T-cell (primary cell): ENCODE measurements at places on chromosomes 13 and 19.

GRCh38 chr13:41053384-41053826 lies 7.9 kb upstream of the WBP4 start:
- no peak overlapping the region for H3K27ac ChIP-seq
- no peaks in the 10 kb centered on the region for H3K36me3 ChIP-seq
- no peaks in the 10 kb centered on the region for H3K27me3 ChIP-seq

GRCh38 chr13:91668866-91669495 lies 270.6 kb downstream of the GPC5 start:
- H3K4me1 ChIP-seq, result no peaks in the 10 kb centered on the region
- H3K36me3 ChIP-seq, result no peaks in the 10 kb centered on the region

DNA sequence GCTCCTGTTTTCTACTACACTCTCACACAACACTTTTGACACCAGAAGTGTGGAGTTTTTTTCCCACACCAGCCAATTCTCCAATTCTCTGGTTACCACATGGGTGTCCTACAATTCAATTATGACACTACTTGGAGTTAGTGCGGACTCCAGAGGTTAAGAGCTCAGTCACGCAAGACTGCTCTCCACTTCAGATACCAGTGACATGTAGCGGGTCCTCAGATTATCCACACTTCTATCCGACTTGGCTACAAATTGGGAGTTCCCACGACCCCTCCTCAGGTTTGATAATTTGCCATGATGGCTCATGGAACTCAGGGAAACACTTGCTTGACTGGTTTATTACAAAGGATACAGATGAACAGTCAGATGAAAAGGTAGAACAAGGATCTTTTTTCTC lies 32.9 kb downstream of the PAN3 start:
- H3K36me3 ChIP-seq, result peaks cover 10% of the 10 kb centered on the region
- H3K4me1 ChIP-seq, result peaks cover 16% of the 10 kb centered on the region
- no peak overlapping the region for H3K4me3 ChIP-seq
- no peaks in the 10 kb centered on the region for H3K27me3 ChIP-seq
- no peak for DNase-seq
- H3K27ac ChIP-seq, result no peak overlapping the region

DNA sequence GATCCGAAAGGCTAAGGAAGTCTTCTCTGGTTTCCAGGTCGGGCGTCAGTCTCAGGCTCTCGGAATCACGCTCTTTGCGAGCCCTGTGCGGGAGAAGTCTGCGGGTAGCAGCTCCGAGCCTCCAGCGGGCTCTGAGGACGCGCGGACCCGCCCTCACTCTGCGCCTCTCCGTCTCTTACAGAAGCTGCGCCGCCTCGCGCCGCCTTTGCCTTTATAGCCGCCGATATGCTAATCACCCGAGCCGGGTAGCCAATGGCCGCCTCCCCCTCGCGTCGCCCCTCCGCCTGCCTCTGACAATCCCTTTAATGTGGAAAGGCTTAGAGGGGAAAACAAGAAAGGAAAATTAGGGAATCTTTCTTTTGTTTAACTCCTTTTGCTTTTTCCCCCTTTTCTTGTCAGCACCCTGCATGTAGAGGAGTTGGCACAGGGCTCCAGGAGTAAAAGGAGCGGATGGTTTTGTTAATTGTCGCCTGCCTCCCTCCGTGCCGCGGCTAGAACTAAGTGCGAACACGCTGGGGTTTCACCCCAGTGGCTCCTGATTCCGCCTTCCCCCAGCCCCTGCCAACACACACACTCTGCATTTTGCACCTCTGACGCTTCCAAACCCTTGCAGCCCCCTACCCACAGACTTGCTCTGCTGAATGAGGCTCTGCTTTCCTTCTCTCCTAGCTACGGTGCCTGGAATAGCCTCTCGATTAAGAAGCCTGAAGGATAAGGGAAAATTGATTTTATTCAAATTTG lies at the start of gene PCDH8:
Gene PCDH8, minus strand, starts transcription at position 186 of the 741 bp plus-strand sequence. CDS start 204 bp downstream, outside the sequence.
- peaks cover 18% of the 10 kb centered on the region for H3K4me1 ChIP-seq
- H3K36me3 ChIP-seq, result no peaks in the 10 kb centered on the region
- DNase-seq, result no peak
- H3K4me3 ChIP-seq, result no peak within 1 kb of the TSS
- no peak within 1 kb of the TSS for H3K27ac ChIP-seq
- peaks cover 21% of the 10 kb centered on the region for H3K27me3 ChIP-seq

- no peak overlapping the region for H3K4me3 ChIP-seq
- H3K36me3 ChIP-seq, result no peaks in the 10 kb centered on the region
- no peaks in the 10 kb centered on the region for H3K27me3 ChIP-seq
- no peak for DNase-seq
- H3K27ac ChIP-seq, result no peak overlapping the region
Observed at GRCh38 chr13:30792285-30793000, 57.1 kb downstream of the ALOX5AP start.

DNA sequence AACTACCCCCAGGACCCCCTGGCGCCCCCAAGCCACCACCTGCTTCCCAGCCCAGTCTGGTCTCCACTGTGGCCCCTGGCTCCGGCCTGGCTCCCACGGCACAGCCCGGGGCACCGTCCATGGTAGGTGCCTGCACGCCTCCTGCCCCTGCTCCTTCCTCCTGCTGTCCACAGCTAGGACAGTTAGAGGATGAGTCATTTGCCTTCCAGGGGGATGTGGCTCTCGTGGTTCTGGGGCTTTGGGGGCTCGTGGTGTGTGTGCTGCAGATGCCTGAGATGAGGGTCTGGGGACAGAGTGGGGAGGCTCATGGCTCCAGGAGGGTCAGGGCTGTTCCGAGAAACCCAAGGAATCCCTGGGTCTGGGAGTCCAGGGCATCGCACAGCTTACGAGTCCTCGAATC lies 12.7 kb downstream of the MED25 start:
- DNase-seq, result no peak
- H3K4me1 ChIP-seq, result no peaks in the 10 kb centered on the region
- H3K4me3 ChIP-seq, result no peak overlapping the region

GRCh38 chr19:40539070-40539469 lies 37.6 kb upstream of the SHKBP1 start:
- no peak for DNase-seq
- no peaks in the 10 kb centered on the region for H3K36me3 ChIP-seq
- no peaks in the 10 kb centered on the region for H3K4me1 ChIP-seq
- H3K4me3 ChIP-seq, result no peak overlapping the region

DNA sequence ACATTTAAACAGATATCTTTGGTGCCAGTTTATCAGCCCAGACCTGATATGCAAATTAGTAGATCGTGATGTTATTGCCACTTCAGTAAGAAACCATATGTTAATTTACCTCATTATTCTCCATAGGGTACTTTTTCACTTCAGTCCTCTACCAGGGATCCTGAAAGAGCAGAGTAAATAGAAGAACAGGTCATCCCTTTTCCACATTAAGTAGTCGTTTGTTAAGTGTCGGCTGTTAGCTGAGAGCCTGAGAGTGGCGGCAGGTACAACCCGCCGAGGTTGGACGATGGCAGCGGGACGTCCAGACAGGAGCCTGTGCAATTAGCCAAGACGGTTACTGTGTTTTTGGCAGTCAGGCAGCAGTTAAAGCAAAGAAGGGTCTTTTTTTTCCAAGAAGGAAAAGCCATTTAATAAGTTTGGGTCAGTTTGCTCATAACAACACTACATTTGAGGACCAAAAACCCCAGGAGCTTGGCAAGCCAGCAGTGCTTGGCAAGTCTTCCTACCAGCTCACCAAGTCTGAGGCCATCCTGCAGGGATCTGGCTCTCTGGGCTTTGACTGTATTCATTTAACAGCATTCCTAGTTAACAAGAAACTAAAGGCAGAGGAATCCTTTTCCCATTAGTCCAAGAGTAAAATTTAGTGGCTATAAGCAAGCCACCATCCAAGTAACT lies 231.8 kb downstream of the SHISA2 start:
- H3K4me1 ChIP-seq, result no peaks in the 10 kb centered on the region
- H3K27ac ChIP-seq, result no peak overlapping the region
- no peak overlapping the region for H3K4me3 ChIP-seq
- DNase-seq, result no peak

- no peaks in the 10 kb centered on the region for H3K27me3 ChIP-seq
- no peak overlapping the region for H3K27ac ChIP-seq
- H3K4me3 ChIP-seq, result no peak overlapping the region
- H3K4me1 ChIP-seq, result peaks cover 18% of the 10 kb centered on the region
- peaks cover 3% of the 10 kb centered on the region for H3K36me3 ChIP-seq
Observed at GRCh38 chr13:30355384-30355699, 48.0 kb upstream of the KATNAL1 start.

DNA sequence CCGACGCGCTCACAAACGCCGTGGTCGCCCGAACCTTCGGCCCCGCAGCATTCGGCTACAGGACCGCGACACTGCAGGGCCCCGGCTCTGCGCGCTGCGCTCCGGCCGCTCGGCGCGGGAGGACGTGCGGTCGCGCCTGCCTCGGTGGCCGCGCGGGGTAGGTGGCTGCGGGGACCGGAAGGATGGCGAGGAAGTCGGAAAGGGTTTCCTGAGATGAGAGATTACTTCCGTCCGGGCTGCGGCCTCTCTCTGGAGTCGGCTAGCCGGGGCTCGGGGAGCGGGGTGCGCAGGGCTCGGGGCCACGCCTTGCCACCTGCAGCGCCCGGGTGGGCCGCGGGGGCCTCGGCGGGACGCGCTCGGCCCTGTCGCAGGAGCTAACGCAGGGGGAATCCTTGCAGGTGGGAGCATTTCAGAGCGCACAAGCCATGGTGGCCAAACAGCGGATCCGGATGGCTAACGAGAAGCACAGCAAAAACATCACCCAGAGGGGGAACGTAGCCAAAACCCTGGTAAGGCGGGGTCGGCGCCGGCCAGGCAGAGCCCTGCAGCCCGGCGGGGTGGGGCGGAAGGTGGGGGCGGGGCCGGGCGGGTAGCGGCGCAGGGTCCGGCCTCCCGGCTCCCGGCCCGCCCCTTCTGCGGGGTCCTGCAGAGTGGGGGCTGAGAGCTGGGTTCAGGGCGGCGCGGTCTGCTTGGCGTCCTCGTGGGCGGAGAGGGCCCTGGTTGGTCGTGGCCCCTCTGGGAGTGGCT lies at the start of gene SERP2:
Gene SERP2, plus strand, starts transcription at position 224 of the 747 bp plus-strand sequence. Its CDS starts 202 bp downstream, at position 426.
- H3K36me3 ChIP-seq, result no peaks in the 10 kb centered on the region
- H3K27me3 ChIP-seq, result peaks cover 23% of the 10 kb centered on the region
- H3K27ac ChIP-seq, result no peak within 1 kb of the TSS
- no peak within 1 kb of the TSS for H3K4me3 ChIP-seq
- no peak for DNase-seq

GRCh38 chr13:37657134-37657533 lies 58.6 kb upstream of the POSTN start:
- no peak overlapping the region for H3K4me3 ChIP-seq
- no peak for DNase-seq
- no peak overlapping the region for H3K27ac ChIP-seq
- no peaks in the 10 kb centered on the region for H3K36me3 ChIP-seq
- no peaks in the 10 kb centered on the region for H3K27me3 ChIP-seq

DNA sequence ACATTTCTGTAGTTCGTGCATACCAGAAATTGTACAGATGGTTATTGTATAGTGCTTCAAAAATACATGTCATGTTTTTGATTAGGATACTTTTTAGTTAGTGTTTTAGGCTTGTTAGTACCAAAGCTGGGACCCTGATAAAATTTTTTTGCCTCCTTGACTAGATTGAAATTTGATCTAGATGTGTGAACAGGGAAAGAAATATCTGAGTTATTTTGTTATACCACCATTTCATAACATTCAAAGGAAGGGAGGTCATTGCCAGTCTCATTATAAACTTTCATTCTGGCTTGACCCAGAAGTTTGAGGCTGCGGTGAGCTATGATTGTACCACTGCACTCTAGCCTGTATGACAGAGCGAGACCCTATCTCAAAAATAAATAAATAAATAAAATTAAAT lies 9.0 kb downstream of the LMO7 start:
- no peaks in the 10 kb centered on the region for H3K36me3 ChIP-seq
- DNase-seq, result no peak
- no peak overlapping the region for H3K4me3 ChIP-seq

DNA sequence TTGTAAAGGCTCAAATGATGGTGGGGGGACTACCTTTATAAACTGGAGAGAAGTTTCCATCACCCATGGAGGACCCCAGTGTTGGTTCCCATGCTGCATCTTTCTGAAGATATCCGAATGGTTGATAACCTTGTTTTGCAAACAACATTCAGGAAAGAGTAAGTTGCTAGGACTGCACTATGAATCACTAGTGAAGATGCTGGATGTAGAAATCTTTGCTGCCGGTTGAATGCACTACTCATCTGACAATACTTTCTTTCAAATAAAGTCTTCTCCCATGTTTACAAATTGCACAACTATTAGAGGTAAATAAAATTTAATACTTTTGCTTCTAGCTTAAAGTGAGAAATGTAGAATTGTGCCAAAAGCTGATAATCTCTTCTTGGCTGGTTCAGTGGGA lies 198.4 kb upstream of the SLITRK6 start:
- no peaks in the 10 kb centered on the region for H3K36me3 ChIP-seq
- H3K27me3 ChIP-seq, result no peaks in the 10 kb centered on the region
- no peak overlapping the region for H3K4me3 ChIP-seq
- DNase-seq, result no peak
